ENCODE measurements at places on chromosomes 3 and 15. TPM values are rescaled to one million over a fixed set of nuclear protein-coding genes. Genes with fewer than 3 reads are reported as not detected.

DNA sequence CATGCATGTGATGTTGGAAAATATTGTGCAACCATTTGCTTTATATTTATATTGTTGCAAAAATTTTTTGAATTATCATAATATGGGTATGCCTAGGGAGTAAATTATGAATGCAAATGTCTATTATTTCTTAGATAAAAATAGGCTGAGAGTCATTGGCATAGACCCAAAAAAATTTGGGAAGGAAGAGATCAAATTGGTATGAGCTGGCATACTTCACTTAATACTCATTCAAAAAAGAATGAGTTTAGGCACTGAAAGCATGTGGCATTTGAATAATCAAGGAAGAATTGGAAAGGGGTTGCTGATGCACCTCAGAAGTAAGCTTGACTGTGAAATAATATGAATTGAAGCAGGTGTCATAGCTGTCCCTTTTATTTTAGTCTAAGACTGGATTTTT lies 764.0 kb upstream of the DPPA4 start:
- no peak overlapping the region for H3K27ac ChIP-seq
- DNase-seq: no peak
- no peaks in the 10 kb centered on the region for H3K36me3 ChIP-seq
- no peak overlapping the region for H3K4me3 ChIP-seq
- H3K27me3 ChIP-seq: no peaks in the 10 kb centered on the region
- no peaks in the 10 kb centered on the region for H3K4me1 ChIP-seq

DNA sequence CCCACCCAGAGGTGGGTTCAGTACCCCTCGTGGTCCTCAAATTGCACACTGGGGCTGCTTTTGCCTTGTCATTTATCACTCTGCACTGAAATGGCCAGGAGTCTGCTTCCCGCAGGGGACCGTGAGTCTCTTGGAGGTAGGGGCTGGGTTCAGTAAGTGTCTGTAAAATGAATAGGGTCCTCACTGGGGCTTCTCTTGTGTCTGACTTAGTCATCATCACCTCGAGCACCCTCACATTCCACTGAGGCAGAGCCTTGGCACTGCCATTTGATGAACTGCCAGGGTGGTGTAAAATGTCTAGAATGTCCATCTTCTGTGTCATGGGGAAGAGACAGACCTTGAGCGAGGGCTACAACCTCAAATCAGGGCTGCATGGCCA lies 61.0 kb upstream of the RYK start:
- DNase-seq: no peak
- no peaks in the 10 kb centered on the region for H3K36me3 ChIP-seq
- no peaks in the 10 kb centered on the region for H3K27me3 ChIP-seq
- peak overlapping the region; percentile 86 for H3K27ac ChIP-seq

DNA sequence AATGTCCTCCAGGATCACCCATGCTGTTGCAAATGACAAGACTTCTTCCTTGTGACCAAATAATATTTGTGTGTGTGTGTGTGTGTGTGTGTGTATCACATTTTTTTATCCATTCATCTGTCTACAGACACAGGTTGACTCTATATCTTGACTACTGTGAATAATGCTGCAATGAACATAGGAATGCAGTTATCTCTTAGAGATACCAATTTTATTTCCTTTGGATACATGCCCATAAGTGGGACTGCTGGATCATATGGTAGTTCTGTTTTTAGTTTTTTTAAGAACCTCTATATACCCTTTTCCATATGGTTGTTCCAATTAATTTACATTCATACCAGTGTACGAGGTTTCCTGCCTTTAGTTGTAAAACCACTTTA lies 41.7 kb downstream of the GPR176 start:
- no peak overlapping the region for H3K27ac ChIP-seq
- H3K4me3 ChIP-seq: no peak overlapping the region
- no peaks in the 10 kb centered on the region for H3K27me3 ChIP-seq
- no peaks in the 10 kb centered on the region for H3K36me3 ChIP-seq
- no peaks in the 10 kb centered on the region for H3K4me1 ChIP-seq

DNA sequence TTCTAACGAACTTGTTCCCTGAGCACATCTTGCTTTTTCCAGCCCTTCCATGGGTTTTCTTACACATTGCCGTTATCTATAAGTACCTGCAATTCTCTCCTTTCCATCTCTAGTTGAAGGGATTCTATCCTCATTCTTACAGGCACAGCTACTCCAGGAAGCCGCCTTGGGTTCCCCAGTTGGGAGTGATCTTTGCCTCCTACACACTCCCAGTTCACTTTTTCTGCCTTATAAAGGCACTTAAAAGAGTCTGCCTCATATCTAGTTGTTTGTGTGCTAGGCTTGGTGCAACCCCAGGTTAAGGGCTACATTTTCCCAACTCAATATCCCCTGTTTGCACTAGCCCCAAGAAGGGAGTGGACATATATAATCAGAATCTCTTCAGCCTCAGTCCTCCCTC lies 44.0 kb upstream of the IREB2 start:
- H3K4me3 ChIP-seq: no peak overlapping the region
- H3K36me3 ChIP-seq: no peaks in the 10 kb centered on the region
- H3K27me3 ChIP-seq: no peaks in the 10 kb centered on the region
- H3K27ac ChIP-seq: no peak overlapping the region

- no peak overlapping the region for H3K27ac ChIP-seq
- H3K4me1 ChIP-seq: peaks cover 9% of the 10 kb centered on the region
- no peaks in the 10 kb centered on the region for H3K27me3 ChIP-seq
- H3K36me3 ChIP-seq: no peaks in the 10 kb centered on the region
Observed at GRCh38 chr3:188534633-188535032, 380.7 kb downstream of the LPP start.

DNA sequence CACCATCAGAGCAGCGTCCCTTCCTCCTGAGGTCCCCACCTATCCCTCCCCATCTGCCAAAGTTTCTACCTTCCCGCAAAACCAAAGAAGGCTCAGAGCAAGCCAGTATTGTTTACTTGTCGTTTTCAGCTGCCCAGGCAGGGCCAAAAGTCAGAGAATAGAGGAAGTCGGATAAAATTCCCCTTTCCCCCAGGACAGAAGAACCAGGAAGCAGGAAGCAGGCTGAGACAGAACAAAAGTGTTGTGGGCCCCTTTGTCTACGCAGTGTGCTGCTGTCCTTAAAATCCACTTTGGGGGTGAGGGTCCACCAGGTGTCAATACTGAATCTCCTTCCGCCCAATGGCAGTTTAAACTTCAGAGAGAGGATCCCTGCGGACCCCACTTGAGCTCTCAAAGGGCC lies 18.5 kb upstream of the RPL32 start:
- no peaks in the 10 kb centered on the region for H3K27me3 ChIP-seq
- no peak overlapping the region for H3K27ac ChIP-seq
- no peak overlapping the region for H3K4me3 ChIP-seq
- DNase-seq: no peak

DNA sequence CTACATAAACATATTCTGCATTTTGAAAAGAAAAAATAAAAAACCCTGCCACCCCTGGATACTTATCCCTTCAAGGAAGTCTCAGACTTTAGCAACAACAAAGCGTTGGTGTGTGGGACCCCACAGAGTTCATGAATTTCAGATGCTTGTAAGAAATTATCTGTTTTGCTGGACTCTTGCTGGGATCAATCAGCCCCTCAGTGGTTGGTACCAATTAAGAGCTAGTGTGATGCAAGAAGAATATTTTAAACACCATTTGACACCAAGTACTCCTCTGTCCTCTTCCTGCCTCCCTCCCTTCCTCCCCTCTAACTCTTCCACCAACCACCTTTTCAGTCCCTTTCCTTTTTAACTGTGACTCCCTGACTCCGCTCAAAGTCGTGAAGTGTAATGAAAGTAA lies 51.5 kb downstream of the SST start:
- H3K27me3 ChIP-seq: no peaks in the 10 kb centered on the region
- no peak for DNase-seq
- H3K4me1 ChIP-seq: no peaks in the 10 kb centered on the region
- H3K27ac ChIP-seq: no peak overlapping the region
- H3K4me3 ChIP-seq: no peak overlapping the region

DNA sequence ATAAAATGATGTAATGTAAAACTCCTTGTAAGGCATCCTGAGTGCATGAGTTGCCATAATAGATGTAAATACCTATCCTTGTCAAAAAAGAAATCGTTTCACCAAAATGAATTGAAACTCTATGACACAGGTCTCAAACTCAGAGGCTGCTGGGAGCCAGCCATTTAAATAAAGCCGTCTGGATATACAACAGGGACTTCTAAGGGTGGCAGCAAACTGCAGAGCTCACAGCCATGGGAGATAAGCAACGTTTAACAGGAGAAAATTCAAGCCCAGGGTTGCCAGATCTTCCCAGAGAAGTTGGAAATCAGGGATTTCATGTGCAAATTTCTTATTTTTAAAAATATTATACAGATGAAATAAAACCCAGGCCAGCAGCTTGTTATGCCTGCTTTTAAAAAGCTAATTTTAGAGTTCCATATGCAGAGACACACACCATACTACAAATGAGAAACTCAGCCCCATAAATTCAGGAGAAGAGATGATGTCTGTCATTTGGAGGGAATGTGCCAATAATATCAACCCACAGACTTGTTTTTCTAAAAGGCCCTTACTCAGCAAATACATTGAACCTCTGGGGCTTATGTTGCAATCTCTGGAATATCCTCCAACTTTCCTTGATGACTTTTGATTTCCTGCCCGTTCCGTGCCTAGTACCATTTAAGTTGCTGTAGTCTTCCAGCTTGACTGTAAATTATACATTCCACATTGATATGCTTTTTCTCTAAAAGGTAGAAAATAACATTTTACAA lies 75.6 kb downstream of the AQP9 start:
- H3K27ac ChIP-seq: no peak overlapping the region
- no peaks in the 10 kb centered on the region for H3K36me3 ChIP-seq
- DNase-seq: no peak
- H3K27me3 ChIP-seq: no peaks in the 10 kb centered on the region
- peaks cover 1% of the 10 kb centered on the region for H3K4me1 ChIP-seq

DNA sequence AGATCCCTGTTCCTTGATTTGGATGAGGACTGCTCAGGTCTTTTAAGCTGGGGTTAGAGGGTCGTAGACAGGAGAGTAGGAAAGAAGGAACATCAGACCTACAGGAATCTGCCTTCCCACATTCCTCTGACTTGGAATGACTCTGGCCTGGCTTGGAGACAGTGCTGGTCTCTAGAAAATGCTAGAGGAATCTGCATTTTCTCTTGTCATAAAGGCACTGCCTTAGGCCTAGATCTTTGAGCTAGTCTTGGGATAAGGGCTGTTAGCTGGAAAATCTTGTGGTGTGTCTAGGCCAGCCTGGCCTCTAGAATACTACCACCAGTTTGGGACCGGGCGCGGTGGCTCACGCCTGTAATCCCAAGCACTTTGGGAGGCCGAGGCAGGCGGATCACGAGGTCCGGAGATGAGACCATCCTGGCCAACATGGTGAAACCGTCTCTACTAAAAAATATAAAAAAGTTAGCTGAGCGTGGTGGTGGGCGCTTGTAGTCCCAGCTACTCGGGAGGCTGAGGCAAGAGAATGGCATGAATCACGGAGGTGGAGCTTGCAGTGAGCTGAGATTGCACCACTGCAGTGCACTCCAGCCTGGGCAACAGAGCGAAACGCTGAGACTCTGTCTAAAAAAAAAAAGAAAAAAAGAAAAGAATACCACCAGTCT lies 17.3 kb upstream of the BSN start:
- H3K4me1 ChIP-seq: no peaks in the 10 kb centered on the region
- H3K4me3 ChIP-seq: no peak overlapping the region
- DNase-seq: peak; percentile 55

DNA sequence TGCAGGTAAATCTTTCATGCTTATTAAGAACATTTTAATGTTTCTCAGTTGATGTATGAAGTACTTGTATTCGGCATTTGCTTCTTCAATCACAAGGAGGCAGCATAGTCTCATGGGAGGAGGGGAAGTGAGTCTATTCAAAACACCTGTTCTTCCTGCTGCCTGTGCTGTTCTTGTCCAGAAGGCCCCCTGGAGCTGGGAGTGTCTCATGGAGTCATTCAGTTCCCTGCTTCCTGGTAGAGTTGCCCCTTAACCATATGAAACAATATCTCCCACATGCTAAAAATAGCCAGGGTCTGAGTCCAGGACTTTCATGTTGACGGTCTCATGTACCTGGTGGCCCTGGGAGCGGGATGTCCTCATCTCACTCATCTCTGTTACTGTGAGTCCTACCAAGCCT lies 15.5 kb upstream of the PPP1R2 start:
- H3K27ac ChIP-seq: no peak overlapping the region
- no peak overlapping the region for H3K4me3 ChIP-seq
- DNase-seq: no peak
- no peaks in the 10 kb centered on the region for H3K4me1 ChIP-seq
- H3K27me3 ChIP-seq: no peaks in the 10 kb centered on the region

GRCh38 chr3:170357176-170358041 lies at the start of gene SKIL:
Gene SKIL, plus strand, starts transcription at chr3:170357715. Its CDS starts 2,617 bp downstream, at chr3:170360332.
- H3K27ac ChIP-seq: peak within 1 kb of the TSS; percentile 94
- no peaks in the 10 kb centered on the region for H3K27me3 ChIP-seq
- peak; percentile 99 for DNase-seq

DNA sequence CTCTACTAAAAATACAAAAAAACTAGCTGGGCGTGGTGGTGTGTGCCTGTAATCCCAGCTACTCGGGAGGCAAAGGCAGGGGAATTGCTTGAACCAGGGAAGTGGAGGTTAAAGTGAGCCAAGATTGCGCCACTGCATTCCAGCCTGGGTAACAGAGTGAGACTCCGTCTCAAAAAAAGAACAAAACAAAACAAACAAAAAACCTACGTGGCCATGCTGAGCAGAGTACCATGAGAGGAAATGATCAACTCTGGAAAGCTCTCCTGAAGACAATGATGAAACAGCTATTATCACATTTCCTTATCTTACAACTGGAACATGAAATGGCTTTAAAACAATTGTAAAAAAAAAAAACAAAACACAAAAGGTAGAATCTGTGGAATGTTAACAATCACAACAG lies 75.2 kb downstream of the CHSY1 start:
- DNase-seq: no peak
- H3K27me3 ChIP-seq: no peaks in the 10 kb centered on the region
- H3K27ac ChIP-seq: no peak overlapping the region
- H3K4me1 ChIP-seq: no peaks in the 10 kb centered on the region
- no peaks in the 10 kb centered on the region for H3K36me3 ChIP-seq

- H3K27me3 ChIP-seq: no peaks in the 10 kb centered on the region
- H3K4me3 ChIP-seq: peak within 1 kb of the TSS; percentile 11
- H3K4me1 ChIP-seq: no peaks in the 10 kb centered on the region
- H3K36me3 ChIP-seq: no peaks in the 10 kb centered on the region
Observed at GRCh38 chr3:130516645-130517512, at the start of gene COL6A6. Gene COL6A6, plus strand, starts transcription at chr3:130517177. Its CDS starts 43,188 bp downstream, at chr3:130560365.

DNA sequence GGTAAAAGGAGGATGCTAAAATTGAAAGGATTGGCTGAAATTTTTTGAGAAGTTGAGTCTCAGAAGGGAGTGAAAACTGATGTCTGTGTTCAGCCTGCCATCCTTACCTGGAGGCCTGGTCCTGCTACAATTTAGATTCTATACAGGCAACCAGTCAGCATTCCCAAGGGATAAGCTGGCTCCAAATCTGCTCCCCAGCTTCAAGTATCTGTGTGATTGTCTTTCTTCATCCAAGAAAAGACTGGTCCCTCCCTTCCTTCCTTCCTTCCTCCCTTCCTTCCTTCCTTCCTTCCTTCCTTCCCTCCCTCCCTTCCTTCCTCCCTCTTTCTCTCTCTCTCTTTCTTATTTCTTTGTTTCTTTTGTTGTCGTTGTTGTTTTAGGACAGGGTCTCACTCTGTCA lies 24.7 kb upstream of the UMPS start:
- H3K4me3 ChIP-seq: no peak overlapping the region
- no peak for DNase-seq

GRCh38 chr3:113535898-113536297 lies 3.5 kb downstream of the SIDT1 start:
- H3K4me1 ChIP-seq: no peaks in the 10 kb centered on the region
- no peak overlapping the region for H3K27ac ChIP-seq
- no peak overlapping the region for H3K4me3 ChIP-seq
- H3K27me3 ChIP-seq: no peaks in the 10 kb centered on the region

The RASGRP1 gene
- 3.1 TPM for total RNA-seq

The CELF6 gene
- 1.9 TPM for total RNA-seq

The CA12 gene
- total RNA-seq: 11.0 TPM

The USP19 gene
- total RNA-seq: 40.3 TPM

The LRRIQ4 gene
- total RNA-seq: not detected

The STRA6 gene
- 0.16 TPM for total RNA-seq

The CTXN2 gene
- not detected for total RNA-seq

The LIPH gene
- 0.62 TPM for total RNA-seq

The NOX5 gene
- total RNA-seq: 0.18 TPM

Measured in aorta (tissue), 5 donors.